Activated CD8-positive, alpha-beta memory T cell treated with anti-CD3 and anti-CD28 coated beads for 4 hours (primary cell): ENCODE measurements at places on chromosomes 1 and 21.

DNA sequence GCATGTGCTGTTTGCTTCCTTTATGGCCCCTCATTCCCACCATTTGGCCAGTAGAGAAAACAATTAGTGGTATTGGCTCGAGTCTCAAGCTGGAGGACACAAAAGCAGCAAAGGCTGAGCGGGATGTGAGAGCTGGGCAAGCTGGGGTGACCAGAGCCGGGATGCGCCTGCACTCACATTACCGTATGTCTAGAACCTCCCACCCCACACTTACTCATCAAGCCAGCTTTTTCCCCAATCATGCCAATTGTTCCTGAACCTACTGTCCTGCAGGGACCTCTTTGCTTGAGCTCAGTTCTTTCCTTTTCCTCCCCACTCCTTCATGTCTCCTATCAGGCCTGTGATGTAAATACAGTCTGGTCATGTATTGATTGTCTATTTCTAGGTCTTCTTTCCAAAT, 45.9 kb downstream of the KIRREL1 start:
- DNase-seq, result no peak

DNA sequence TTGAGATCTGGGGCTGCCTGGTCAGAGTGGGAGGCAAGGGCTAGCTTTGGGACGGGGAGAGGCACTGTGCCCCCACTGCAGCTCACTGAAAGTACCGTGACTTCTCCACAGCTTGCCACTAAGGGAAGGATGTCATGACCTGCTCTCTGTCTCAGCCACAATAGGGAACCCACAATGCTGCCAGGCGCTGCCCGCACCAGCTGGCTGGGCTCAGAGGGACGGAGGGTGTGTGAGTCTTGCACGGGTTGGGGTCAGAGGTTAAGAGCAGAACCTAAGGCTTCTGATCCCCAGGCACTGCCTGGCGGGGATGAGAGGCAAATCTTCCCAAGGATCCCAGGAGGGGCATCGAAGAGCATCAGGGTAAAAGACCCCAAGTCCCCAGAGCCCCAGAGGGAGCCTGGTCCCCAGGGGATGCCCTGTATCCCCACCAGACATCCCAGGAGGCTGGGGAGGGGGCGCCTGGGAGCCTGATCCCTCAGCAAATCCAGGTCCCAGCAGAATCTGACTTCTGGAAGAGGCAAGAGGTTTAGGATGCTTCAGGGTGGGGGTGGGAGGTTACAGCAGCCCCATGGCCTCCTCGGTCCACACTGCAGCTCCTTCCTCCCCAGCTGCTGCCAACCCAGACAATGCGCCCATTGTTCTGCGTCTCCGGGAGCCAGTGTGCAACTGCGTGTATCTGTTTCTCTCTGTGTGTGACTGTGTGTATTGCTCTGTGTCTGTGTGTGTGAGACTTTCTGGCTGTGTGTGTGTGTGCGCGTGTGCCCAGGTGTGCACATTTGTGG, 2.0 kb upstream of the MARCKSL1 start:
- no peak for DNase-seq

GRCh38 chr1:62131093-62131725, 63.4 kb upstream of the L1TD1 start:
- DNase-seq, result no peak

DNA sequence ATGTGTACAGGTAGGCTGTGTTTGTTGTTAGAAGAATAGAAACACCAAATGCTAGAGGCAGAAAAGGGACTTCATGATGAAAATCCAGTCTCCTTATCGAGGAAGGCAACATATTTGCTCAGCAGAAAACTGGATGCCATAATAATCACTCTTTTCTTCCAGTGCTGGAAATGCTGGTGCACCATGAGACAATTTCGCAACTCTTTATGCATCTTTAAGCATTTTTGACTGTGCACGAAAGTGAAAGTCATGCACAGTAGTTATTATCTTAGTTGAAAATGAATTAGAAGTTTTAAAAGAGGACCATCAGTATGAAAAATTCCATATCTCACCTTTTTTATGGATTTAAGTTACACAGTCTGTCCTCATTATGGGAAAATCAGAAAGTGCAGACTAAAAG, 29.1 kb downstream of the SMYD2 start:
- no peak for DNase-seq

- DNase-seq, result no peak
Measured at GRCh38 chr1:229412056-229412455, 21.8 kb downstream of the ACTA1 start.

DNA sequence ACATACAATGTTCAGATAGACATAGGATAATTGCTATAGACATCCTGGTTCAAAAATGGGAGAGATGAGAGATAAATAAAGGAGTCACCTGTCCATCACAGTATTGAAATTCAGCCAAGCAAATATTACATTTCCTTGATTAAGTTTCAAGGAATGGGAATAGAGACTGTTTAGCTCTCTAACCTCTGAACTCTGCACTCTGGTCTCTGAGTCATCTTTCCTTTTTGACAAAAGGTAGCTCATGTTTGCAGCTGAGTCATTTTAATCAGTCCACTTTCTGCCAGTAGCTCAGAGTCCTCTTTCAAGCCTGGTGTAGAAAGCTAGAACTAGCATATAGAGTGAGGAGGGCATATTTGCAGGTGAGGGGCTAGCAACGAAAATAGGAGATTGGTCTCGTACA, 51.4 kb upstream of the GJA8 start:
- no peak for DNase-seq

DNA sequence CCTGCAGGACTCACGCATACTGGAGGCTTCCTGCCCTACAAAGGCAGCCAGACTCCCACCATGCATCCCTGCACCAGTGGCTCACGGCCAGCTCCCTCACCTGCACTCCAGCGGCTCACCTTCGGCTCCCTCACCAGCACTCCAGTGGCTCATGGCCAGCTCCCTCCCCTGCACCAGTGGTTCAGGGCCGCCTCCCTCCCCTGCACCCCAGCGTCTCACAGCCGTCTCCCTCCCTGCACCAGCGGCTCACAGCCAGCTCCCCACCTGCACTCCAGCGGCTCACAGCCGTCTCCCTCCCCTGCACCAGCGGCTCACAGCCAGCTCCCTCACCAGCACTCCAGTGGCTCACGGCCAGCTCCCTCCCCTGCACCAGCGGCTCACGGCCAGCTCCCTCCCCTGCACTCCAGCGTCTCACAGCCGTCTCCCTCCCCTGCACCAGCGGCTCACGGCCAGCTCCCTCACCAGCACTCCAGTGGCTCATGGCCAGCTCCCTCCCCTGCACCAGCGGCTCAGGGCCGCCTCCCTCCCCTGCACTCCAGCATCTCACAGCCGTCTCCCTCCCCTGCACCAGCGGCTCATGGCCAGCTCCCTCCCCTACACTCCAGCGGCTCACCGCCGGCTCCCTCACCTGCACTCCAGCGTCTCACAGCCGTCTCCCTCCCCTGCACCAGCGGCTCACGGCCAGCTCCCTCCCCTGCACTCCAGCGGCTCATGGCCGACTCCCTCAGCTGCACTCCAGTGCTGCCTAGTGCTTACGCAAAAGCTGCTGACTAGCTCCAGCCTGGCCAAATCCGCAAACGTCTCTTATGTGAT, 324.5 kb downstream of the NPHP4 start:
- DNase-seq, result no peak

- DNase-seq, result no peak
Measured at GRCh38 chr1:41537251-41537650, 52.8 kb upstream of the EDN2 start.

- DNase-seq, result no peak
Measured at GRCh38 chr1:248686815-248687214, 15.8 kb downstream of the OR14I1 start.

- DNase-seq, result no peak
Measured at GRCh38 chr1:173666646-173667045, 3.0 kb downstream of the ANKRD45 start.

DNA sequence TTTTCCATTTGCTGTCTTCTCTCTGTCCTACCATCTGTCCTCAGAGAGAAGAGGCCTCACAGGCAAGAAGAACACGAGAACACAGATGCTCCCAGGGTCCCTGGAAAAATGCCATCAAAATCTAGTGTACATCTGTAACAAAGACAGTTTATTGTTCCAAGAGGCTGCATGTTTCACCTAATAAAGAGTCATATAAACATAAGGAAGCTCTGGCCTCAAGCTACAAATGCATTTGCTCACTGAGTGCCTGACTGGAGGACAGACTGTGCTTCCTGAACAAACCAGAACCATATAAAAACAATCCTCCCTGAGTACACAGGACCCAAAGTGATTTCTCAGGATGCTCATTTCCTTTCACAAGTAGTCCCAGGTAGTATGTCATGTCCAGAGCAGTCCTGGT, 76.3 kb upstream of the SLC44A3 start:
- DNase-seq, result no peak

- DNase-seq, result no peak
Measured at GRCh38 chr1:20361805-20362381, 71.2 kb downstream of the VWA5B1 start.

DNA sequence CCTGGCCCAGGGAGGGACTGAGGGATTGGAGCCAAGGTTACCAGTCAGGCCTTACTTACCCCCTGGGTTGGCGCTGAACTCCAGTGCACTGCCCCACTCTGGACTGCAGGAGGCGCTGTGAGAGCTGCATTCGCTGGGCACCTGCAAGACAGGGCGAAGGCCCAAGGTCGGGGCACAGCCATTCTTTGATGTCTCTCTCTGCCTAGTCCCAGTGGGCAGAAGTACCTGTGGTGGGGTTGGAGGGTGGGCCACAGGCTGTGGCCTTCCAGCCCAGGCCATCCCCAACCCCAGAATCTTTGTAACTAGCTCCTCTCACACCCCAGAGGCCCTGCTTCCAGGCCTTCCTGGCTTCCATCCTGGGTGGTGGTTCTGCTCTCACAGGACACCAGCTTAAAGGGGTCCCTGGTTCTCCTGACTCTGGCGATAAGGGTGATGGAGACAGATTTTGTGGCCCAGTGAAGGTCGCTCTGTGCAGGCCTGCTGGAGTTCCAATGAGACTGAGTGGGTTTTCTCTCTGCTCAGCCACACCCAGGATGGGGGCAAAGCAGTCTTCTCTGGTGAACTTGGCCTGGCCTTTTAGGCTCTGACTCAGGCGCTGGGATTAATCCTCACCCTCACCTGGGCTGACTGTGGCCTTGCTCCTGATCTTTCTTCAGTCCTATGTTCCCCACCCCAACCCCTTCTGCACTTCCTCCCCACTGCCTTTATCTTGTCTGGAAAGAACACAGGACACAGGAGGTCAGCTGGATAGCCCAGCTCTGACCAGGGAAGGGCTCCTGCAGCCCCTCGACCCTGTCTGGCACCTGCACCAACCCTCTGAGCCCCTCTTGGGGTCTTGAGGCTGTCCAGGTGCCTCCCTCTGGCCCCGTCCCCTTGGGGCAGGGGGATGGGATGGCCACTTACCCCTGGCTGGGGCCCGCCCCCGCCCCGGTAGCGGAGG, 954 bp downstream of the MYOG start:
- no peak for DNase-seq

- no peak for DNase-seq
Measured at GRCh38 chr1:210374600-210374953, 45.9 kb downstream of the HHAT start.

DNA sequence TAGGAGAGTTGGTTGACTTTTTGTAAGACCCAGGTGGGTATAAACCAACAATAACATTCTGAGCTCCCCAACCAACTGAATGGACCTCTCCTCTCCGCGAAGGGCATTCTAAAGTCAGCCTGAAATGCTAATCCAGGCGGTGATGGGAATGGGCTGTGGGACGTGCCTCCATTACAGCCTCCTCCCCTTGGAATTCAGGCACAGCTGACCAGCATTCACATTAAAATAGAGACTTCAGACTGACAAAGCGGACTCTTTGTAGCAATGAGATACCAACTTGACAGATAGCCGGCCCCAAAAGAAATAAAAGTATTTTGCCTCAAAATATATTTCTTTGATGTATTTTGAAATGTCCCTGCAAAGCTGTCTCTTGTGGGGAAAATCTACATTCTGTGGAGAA, 101.7 kb downstream of the KIF26B start:
- no peak for DNase-seq

DNA sequence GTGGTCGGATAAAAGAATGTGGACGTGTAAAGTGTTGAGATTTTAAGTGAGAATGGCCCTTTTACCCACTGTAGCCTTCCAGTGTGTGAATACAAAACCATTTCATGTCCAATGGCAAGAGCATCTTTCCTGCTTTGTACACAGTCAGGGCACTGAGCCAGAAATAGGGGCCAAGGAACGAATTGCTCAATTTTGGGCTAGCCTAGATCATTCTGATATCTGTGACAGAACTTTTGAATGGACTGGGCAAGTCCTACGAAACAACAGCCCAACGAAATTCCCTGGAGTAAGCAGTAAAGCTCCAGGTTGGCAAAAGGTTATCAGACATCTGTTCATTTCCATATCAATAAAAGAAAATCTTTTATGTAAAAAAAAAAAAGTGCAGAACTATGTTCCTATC, 5.5 kb downstream of the KIF26B start:
- DNase-seq, result no peak

DNA sequence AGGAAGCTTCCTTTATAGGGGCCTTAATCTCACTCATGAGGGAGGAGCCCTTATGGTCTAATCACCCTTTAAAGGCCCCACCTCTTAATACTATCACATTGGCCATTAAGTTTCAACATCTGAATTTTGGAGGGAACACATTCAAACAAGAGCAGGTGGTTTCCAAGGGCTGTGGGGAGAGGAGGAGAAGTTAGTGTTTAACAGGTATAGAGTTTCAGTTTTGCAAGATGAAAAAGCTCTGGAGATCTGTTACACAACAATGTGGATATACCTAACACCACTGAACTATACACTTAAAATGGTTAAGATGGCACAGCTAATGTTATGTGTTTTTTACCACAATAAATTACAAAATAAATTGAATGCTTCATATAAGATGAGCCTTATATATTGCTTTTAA, 113.4 kb upstream of the DNAH14 start:
- no peak for DNase-seq

DNA sequence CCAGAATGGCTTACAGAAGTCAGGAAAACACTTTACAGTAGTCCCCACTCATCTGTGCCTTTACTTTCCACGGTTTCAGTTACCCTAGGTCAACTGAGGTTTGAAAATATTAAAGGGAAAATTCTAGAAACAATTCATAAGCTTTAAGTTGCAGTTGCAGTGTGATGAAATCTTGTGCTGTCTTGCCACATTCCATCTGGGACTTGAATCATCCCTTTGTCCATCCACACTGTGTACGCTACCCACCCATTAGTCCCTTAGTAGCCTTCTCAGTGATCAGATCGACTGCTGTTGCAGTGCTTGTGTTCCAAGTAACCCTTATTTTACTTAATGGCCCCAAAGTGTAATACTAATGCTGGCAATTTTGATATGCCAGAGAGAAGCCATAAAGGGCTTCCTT, 30.5 kb downstream of the ZCCHC17 start:
- no peak for DNase-seq
